ENCODE measurements at places on chromosomes 5 and 9.

DNA sequence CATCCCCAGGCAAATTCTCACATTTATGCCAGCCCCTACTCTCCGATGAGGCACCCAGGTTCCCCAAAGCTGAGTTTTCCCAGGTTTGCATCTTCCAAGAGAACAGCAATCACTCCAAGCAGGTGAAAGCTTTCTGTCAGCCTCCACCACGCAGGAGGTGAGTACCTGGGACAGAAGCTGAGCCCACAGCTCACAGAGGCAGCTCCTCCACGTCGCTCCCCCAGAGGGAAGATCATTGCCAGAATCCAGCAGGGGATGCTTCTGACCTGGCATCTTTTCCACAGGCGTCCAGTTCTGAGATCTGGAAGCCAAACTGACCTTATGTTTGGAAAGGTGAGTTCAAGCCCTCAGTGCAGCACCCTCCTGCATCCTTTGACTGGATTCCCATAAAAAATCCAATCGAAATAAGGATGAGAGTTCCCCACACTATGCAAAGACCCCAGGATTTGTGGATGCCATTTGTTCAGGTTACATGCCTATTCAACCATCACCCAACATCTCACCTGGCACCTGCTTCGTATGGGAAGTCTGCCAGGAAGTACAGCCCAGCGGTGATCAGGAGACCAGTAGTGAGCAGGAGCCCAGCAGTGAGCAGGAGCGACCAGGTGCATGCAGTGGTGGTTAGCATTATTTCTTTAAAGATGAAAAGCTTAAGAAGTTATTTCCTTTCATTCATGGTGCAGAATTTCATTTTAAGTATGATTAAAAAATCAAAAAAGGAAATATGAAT, 47.4 kb upstream of the OLFM1 start:
- DNase-seq = no peak

GRCh38 chr5:53601570-53601969, 41.1 kb downstream of the NDUFS4 start:
- DNase-seq = no peak

DNA sequence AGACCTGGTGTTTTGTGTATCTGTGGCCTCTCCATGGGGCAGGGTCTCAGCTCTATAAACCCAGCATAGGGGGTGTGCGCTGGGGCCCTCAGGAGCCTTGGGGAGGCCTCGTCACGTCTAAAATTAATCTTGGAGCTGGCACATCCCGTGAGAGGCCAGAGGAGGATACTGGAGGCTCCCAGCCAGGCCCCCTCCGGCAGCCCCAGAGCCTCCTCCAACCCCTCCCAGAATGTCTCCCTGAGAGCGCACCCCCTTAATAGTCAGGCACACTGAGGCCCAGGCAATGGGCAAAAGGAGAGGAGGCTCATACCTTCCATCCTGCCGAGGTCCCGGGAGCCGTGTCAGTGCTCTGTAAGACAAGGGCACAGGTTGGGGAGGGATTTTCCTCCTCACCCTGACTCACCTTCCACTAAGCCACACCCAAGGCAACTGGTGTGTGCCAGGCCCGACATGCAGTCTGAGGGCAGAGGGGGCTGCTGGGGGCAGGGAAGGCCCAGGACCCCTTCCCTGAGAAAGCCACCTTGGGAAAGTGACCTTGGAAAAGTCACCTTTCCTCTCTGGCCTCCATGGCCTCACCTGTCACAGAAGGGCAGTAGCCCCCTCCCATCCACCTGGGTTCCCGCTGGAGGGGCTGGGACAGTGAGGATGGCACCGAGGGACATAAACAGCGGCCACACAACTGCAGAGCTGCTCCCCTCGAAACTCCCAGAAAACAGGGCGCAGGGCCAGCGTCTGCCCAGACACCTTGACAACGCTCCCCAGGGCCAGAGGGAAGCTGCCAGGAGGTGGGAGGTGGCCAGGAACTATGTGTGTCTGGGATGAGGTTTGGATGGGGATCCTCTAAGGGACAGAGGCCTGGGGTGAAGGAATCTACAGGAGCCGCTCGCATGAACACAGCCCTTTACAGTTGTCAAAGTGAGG, 2.9 kb downstream of the AK1 start:
- DNase-seq = no peak

DNA sequence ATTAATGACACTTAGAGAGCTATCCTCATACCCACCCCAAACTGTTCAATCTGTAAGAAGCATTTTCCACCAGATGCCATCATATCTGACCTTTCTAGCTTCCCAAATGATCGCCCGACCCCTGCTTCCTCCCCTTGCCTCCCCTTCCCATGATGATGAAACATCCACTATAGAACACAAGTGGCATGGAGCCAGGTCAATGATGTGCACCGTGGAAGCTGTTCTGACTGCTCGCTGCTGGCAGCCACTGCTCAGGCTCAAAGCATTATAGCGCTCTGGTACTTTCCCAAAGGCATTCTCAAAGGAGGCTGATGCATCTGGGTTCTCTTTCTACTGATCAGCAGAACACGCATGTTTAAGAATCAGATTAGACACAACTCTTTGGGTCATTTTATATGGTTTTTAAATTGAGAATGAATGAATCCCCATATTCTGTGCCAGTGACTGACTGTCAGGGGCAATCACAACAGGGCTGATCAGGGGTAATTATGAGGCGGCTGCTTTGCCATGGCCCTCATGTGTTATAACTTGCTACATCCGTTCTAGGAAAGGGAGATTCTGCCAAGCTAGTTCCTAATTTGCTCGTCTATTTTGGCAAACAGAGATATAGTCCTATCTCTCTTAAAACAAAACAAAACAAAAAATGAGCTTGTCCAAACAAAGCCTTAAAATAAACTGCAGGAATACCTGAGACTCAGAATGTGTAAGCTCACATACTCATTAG, 343.7 kb downstream of the ENC1 start:
- no peak for DNase-seq

DNA sequence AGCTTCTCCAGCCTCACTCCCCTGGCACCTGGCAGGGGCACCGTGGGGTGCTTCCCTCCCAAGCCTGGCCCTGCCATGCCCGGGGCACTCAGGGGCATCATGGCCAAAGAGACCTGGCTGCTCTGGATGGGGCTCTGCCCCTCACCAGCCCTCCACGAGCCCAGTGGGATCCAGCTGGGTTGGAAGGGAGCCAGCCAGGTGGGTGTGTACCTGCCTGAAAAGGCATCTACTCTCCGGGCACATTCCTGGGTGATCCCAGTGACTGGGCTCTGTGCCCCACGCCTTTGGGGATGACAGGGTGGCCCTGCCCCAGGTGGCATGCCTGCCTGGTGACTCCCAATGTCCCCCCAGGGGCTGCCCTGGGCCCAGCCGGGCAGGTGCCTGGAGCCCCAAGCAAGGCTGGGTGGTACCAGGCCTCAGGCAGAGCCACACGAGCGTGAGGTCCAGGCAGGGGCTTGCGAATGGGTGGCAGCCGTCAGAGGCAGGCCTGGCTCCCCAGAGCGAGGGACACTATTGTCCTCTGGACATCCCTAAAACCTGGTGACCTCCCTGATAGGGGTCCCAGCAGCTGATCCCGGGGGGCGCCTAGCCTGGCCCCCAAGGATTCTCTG, 777 bp downstream of the GPSM1 start:
- no peak for DNase-seq

DNA sequence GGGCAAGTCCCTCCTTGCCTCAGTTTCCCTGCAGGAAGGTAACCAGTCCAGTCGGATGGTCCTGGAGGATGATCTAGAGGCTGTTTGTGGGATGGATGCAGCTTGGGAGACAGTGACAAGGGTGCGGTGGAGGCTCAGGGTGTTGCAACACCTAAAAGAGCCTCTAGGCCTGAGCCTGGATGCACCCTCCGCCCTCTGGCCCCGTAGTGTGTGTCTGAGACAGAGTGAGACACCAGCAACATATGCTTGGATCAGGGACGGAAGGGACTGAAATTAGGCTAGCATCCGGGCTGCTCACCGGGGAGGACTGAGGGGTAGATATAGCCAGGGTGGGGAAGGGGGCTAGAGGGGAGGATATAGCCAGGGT, 1.1 kb downstream of the CRAT start:
- no peak for DNase-seq

DNA sequence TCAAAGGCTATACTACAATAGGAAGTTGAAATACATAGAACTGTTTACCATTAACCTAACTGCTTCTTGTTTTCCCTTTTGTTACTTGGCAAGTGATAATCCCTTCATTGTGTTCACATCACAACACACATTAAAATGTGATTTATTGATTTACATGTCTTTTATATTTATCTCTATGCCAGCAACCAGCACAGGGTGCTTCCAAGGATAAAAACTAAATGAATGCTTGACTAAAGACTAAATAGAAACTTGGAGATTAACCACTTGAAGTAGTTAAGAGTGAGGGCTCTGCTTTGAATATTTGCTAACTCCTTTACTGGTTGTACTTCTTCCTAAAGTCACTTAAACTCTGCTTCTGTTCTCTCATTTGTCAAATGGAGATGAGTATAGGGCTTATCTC, 1730.6 kb downstream of the EFNA5 start:
- DNase-seq = no peak

DNA sequence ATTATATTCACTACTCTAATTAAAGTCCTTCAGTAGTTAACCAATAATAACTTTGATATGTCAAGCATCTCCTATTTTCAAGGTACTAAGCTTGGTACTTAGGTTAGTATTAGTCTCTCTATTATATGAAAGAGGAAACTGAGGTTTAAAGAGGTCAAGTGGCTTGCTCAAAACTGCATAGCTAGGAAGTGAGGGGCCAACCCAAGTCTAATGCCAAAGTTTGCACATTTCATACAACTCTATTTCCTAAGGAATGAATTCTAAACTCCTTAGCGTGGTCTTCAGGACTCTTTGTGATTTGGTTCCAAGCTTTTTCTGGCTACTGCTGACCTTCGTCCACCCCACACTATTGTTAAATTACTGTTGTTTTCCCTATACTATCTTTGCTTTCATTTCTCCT, 9.9 kb upstream of the SHOC1 start:
- no peak for DNase-seq

- no peak for DNase-seq
Measured at GRCh38 chr5:52703321-52703720, 84.4 kb upstream of the ITGA1 start.

GRCh38 chr9:101445353-101446029, 9.9 kb upstream of the ALDOB start:
- no peak for DNase-seq

GRCh38 chr5:91079037-91079436, 304.1 kb downstream of the ARRDC3 start:
- DNase-seq = no peak

- no peak for DNase-seq
Measured at GRCh38 chr5:150781706-150782614, 3.4 kb downstream of the SMIM3 start.

DNA sequence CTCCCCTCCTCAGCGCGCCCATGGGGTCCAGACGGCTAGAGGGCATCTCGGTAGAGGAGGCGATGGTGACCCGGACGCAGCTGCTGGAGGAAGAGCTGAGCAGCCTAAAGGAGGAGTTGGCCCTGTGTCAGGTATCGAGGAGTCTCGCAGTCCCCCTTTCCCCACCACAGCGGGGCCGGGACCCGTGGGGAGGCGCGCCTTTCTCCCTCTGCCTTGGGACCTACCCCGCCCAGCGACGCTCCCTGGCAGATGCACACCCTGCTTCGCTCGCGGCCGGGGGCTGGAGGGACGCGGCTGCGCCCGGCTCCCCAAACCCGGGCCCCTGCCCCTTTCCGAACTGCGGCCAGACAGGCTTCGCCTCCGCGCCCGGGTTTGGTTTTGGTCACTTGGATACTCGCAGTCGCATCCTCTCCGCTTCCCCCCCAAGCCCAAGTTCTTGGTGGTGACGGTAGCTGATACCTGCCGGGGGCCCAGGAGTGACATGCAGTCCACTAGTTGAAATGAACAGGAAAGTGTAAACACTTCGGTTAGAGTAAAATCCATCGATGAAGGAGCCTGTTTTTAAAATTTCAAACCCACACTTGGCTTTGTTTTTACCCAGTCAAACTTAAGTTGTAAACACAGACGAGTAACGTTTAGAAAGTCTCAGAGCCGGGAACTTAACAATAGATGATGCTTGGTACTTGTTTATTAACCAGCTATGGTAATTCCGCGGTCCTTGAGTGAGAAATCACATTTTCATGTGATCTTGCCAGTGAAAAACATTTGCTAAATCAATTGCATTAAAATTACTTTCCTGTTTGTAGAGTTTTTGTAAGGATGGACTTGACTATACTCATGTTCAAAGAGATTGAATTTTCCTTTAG, 688 bp downstream of the CNTLN start:
- DNase-seq = peak; percentile 25

- DNase-seq = no peak
Measured at GRCh38 chr9:99076483-99077171, 28.3 kb upstream of the TGFBR1 start.

DNA sequence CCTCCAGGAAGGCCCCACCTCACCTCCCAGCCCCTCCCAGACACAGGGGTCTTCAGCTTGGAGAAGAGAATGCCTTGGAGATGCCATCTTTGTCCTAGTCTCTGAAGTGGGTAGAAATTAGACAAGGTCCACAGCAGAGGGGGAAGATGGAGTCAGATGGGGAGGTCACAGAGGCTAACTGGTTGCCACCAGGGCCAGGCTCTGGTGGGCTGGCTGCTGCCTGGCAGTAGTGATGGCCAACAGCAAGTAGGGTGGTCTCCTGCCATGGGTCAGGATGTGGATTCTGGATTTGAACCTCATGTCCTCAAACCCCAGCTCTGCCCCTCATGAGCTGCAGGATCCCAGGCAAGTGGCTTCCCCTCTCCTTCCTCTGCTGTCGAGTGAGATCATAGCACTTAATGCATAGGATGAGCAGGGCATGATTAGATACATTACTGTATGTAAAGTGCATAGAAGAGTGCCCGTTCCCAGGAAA, 38.7 kb upstream of the NEK6 start:
- no peak for DNase-seq

- no peak for DNase-seq
Measured at GRCh38 chr5:9932770-9933169, 302.6 kb upstream of the TAS2R1 start.

DNA sequence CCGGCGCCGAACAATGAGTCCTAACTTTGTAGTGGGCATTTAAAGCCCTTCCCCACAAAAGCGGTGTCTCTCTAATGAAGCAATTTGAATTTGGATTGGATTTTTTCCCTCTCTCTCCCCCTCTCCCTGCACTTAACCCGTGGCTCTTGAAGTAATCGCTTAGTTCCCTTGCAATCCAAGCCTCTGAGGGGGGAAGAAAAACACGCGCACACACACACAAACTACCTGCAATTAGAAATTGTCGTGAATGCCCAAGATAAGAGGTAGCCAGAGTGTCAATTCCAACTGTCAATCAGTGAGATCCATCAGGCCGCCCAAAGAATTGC, 1.2 kb downstream of the LHX6 start:
- no peak for DNase-seq

Measured in nucleus accumbens (tissue), 56 donors.